Left cardiac atrium (tissue), 4 donors: ENCODE measurements at places on chromosomes 12 and 14. TPM values are rescaled to one million over a fixed set of nuclear protein-coding genes. Genes with fewer than 3 reads are reported as not detected.

Gene IL23A
- not detected for total RNA-seq

Gene GPHB5
- not detected for total RNA-seq

Gene NOVA1
- 4.8 TPM for total RNA-seq

Gene TAS2R46
- 0.81 TPM for total RNA-seq

Gene ASB2
- total RNA-seq, result 105 TPM

Gene TAS2R7
- total RNA-seq, result not detected

Gene ACRBP
- 0.88 TPM for total RNA-seq

Gene LRRC10
- total RNA-seq, result 12.0 TPM

Gene IL26
- total RNA-seq, result not detected

Gene ZNF219
- total RNA-seq, result 44.4 TPM

Gene TDRD9
- 12.1 TPM for total RNA-seq

Gene TAS2R31
- 1.3 TPM for total RNA-seq

Gene LGR5
- 0.10 TPM for total RNA-seq

Gene BATF
- total RNA-seq, result 1.8 TPM

Gene HSPB8
- total RNA-seq, result 316 TPM

Gene ATF7IP
- 55.0 TPM for total RNA-seq

Gene CCDC175
- total RNA-seq, result not detected

Gene LMO3
- total RNA-seq, result 4.2 TPM

Gene RAB2B
- total RNA-seq, result 19.1 TPM

Gene GCH1
- total RNA-seq, result 2.1 TPM

Gene CDK2
- 14.1 TPM for total RNA-seq

Gene VPS29
- 92.0 TPM for total RNA-seq

Gene AHNAK2
- total RNA-seq, result 7.1 TPM

Gene SALL2
- 5.9 TPM for total RNA-seq

Gene RHOF
- total RNA-seq, result 14.7 TPM

Gene TPCN1
- 80.6 TPM for total RNA-seq

Gene MARCHF9
- 15.0 TPM for total RNA-seq

Gene CLEC1B
- total RNA-seq, result not detected

Gene LHX5
- not detected for total RNA-seq

Gene COX14
- 122 TPM for total RNA-seq

Gene CFAP54
- 0.97 TPM for total RNA-seq

Gene HDAC7
- total RNA-seq, result 58.0 TPM
